ENCODE measurements at places on chromosomes 6 and 20. TPM values are rescaled to one million over a fixed set of nuclear protein-coding genes. Genes with fewer than 3 reads are reported as not detected.

- H3K36me3 ChIP-seq = peaks cover 39% of the 10 kb centered on the region
- no peak overlapping the region for H3K27ac ChIP-seq
- no peak overlapping the region for H3K4me3 ChIP-seq
- DNase-seq = no peak
- peaks cover 4% of the 10 kb centered on the region for H3K4me1 ChIP-seq
Observed at GRCh38 chr20:4897600-4897999, 103.7 kb downstream of the SLC23A2 start.

DNA sequence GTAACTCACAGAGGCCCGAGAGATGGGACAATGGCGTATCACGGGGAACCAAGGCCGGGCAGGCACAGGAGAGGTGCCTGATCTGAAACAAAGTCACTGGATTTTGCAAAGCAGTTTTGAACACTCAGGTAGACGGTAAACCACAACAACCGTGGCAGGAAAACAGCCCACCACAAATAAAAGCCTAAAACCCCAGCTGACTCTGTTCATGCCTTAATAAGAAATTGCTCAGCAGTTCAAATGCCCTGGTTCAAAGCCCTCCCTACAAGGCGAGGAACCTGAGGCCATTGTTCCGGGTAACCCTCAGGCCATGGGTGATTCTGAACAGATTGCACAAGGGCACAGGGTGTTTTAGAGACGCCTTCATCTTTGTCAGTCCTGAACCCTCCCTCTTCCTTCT, 114.2 kb downstream of the MAP3K7 start:
- no peaks in the 10 kb centered on the region for H3K27me3 ChIP-seq
- H3K4me3 ChIP-seq = no peak overlapping the region
- no peak overlapping the region for H3K27ac ChIP-seq
- no peaks in the 10 kb centered on the region for H3K36me3 ChIP-seq
- H3K4me1 ChIP-seq = no peaks in the 10 kb centered on the region

DNA sequence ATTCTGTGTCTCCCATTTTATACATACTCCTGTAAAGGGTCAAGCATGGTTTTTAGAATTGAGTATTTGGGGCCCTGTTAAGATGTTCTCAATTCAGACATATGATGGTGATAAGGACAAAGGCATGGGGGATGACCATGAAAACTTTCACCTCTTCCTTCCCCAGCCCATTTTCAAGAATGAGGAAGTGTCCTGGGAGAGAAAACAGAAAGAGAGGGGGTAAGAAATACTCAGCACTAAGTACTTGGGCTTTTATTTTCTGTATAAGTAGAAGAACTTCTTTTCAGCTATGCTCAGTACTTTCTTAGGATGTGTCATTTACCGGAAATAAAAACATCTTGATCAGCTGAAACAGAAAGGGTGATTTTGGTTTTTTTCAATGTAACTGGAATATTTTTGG, 10.9 kb upstream of the MBOAT1 start:
- H3K27ac ChIP-seq = no peak overlapping the region
- H3K4me3 ChIP-seq = no peak overlapping the region
- DNase-seq = no peak
- no peaks in the 10 kb centered on the region for H3K4me1 ChIP-seq
- no peaks in the 10 kb centered on the region for H3K27me3 ChIP-seq
- H3K36me3 ChIP-seq = no peaks in the 10 kb centered on the region

GRCh38 chr6:135212020-135212806, 31.1 kb downstream of the MYB start:
- H3K4me3 ChIP-seq = no peak overlapping the region
- no peaks in the 10 kb centered on the region for H3K27me3 ChIP-seq
- H3K4me1 ChIP-seq = no peaks in the 10 kb centered on the region
- no peak overlapping the region for H3K27ac ChIP-seq

GRCh38 chr6:7268362-7268761, 44.6 kb downstream of the SSR1 start:
- no peak for DNase-seq
- H3K4me3 ChIP-seq = no peak overlapping the region
- no peak overlapping the region for H3K27ac ChIP-seq
- no peaks in the 10 kb centered on the region for H3K4me1 ChIP-seq
- H3K27me3 ChIP-seq = no peaks in the 10 kb centered on the region
- no peaks in the 10 kb centered on the region for H3K36me3 ChIP-seq

Gene PBOV1
- not detected for total RNA-seq

Gene COX4I2
- 61.4 TPM for total RNA-seq

- H3K27me3 ChIP-seq = no peaks in the 10 kb centered on the region
- no peak overlapping the region for H3K4me3 ChIP-seq
- no peak for DNase-seq
- no peaks in the 10 kb centered on the region for H3K4me1 ChIP-seq
- no peaks in the 10 kb centered on the region for H3K36me3 ChIP-seq
- H3K27ac ChIP-seq = no peak overlapping the region
Observed at GRCh38 chr20:51193066-51193772, 170.3 kb upstream of the KCNG1 start.

GRCh38 chr20:46639587-46639986, 11.7 kb downstream of the SLC13A3 start:
- H3K36me3 ChIP-seq = no peaks in the 10 kb centered on the region
- no peak overlapping the region for H3K27ac ChIP-seq
- no peaks in the 10 kb centered on the region for H3K4me1 ChIP-seq
- no peak for DNase-seq
- no peaks in the 10 kb centered on the region for H3K27me3 ChIP-seq

GRCh38 chr6:17096096-17096495, 5.8 kb upstream of the STMND1 start:
- no peak overlapping the region for H3K4me3 ChIP-seq
- no peak for DNase-seq
- no peaks in the 10 kb centered on the region for H3K27me3 ChIP-seq
- H3K4me1 ChIP-seq = no peaks in the 10 kb centered on the region
- no peaks in the 10 kb centered on the region for H3K36me3 ChIP-seq

Gene SCRT2
- not detected for total RNA-seq

All from ascending aorta (tissue), 2 donors.